Activated naive CD4-positive, alpha-beta T cell (primary cell): ENCODE measurements at places on chromosomes 11 and 22.

- no peak for DNase-seq
These were observed 14.9 kb upstream of the CADM1 start for GRCh38 chr11:115518983-115519628.

- no peak for DNase-seq
These were observed 43.7 kb downstream of the GAB4 start for GRCh38 chr22:16964366-16964765.

- no peak for DNase-seq
These were observed 2220.7 kb upstream of the RAG2 start for GRCh38 chr11:38818720-38819119.

DNA sequence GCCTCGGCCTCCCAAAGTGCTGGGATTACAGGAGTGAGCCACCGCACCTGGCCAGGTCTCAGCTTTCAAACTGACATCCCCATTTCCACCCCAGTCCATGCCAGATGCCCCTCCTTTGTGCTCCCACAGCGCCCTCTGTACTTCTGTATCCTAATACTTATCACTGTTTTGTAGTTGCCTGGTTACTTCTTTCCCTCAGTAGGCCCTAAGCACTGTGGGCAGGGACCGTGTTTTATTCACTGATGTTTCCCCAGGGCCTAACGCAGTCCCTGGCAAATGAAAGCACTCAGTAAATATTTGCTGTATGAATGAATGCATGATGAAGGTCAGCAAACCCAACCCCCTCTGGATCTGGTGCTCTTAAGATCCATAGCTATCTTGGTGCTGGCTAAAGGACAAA lies 2.2 kb upstream of the TRIM3 start:
- no peak for DNase-seq

- DNase-seq = no peak
These were observed 17.4 kb downstream of the PLXNB2 start for GRCh38 chr22:50289942-50290630.

DNA sequence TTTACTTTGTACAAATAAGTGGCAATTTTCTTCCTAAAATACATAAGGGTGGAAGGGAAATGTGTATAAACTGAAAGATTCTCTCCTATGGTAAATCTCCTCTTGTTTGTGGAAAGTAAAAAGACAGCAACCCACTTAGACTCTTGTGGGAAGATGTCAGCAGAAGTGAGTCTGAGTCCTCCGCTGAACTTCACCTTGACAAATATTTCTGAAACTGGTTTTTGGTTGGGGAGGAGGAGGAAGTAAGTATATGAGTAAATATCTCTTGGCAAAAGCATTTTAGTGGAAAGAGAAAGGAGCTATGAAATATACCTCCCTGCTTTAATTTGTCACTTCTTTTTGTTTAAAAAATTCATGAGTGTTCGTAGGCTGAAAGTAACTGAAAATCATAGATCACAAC lies 196.2 kb downstream of the KIRREL3 start:
- no peak for DNase-seq

DNA sequence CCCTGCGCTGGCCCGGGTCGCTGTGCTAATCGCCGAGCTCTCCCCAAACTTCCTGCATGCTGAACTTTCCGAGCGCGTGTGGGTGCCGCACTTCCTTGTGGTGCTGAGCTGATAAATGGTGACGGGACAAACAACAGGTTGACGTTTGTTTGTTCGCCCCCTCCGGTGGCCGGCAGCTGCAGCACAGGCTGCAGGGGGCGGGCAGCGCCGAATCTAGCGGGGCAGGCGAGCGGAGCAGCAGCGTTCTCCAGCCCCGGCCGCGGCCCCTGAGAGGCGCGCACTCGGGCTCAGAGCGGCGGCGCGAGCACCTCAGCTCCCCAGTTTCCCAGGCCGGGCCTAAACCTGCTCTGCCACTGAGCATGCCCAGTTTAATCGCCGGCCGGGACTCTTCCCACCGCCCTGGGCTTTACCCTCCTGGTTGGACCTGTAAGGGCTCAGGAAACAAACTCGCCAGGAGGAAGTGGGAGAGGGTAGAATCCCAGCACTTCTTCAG lies at the start of gene PDGFD:
PDGFD (minus strand) TSS at position 120 of the 493 bp plus-strand sequence.
- DNase-seq = no peak

DNA sequence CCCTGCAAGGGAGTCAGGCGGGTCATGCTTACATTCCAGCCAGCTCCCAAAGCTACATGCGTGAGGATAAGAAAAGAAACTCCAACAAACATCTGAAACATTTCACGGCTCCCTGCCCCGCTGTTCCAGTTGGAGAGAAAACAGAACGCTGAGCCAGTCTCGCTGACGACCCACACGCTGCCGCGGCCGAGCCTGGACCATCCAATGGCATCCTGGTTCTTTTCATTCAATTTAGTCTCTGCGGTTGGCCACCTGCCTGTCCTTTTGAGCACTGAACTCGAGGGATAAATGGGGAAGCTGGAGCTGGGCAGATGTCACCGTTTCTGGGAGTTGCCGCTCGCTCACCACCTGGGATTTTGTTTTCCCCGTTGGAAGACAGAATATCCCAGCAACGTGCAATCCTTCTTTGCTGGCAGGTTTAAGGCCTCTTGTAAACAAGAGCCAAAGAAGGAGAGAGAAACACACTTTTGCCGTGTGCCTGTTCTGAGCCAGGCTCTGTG lies 45.3 kb upstream of the SHISAL1 start:
- DNase-seq = no peak

GRCh38 chr11:47723041-47723440 lies 7.9 kb upstream of the AGBL2 start:
- no peak for DNase-seq

DNA sequence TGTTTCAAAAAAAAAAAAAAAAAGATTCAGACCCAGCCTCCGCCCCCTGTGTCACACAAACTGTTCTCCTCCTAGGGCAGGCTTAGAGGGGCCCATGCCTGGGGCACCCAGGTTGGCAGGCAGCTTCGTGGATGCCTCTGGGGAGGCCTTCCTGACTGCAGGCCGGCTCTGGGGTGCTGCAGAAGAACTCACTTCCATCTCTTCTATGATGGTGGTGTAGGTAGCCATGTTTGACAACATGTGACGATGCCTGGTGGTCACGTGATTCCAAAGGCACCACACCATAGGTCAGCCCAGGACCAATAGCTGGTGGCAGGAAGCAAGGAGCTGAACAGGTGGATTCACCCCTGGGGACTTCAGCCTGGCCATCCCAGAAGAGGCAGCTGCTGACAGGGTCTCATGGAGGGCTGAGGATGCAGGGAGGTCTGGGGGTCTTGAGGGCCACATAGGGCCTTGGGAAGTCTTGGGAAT lies 24.1 kb upstream of the CELSR1 start:
- no peak for DNase-seq

DNA sequence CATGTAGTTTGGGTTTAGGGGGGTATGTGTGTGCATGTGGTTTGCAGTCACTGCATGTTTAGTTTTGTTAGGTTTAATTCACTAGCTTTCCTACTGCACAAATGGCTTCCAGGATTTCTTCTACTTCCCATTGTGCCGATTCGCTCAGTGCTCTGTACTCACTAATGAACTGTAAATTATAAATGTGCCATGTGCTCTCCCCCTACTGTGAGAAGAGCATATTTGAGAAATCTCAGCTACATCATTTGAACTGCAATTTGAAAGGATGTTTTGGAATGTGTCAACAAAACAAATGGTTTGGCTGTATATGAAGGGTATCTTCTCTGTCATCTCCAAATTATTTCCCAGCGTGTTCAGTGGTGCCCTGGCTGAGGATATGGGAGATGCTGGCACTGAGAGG lies 28.1 kb downstream of the CYB5R2 start:
- no peak for DNase-seq

DNA sequence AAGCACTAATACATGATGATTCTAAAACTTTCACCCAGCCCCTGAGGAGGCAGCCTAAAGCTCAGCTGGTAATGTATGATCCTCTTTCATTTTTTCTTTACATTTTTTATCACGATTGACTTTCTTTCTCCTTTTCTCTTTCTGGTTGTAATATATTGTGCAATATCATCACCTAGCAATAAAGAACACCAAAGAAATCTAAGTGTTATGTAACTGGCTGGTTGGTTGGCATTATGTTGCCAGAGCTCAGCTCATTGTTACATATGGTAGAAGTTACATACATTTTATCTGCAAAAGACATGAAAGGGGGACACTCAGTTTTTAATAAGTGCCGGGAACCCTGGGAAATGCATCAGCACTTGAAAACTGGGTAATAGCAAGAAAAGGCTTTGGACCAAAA lies 432.1 kb upstream of the DDI1 start:
- DNase-seq = no peak

GRCh38 chr22:23562186-23562585 lies 17.9 kb downstream of the IGLL1 start:
- no peak for DNase-seq

DNA sequence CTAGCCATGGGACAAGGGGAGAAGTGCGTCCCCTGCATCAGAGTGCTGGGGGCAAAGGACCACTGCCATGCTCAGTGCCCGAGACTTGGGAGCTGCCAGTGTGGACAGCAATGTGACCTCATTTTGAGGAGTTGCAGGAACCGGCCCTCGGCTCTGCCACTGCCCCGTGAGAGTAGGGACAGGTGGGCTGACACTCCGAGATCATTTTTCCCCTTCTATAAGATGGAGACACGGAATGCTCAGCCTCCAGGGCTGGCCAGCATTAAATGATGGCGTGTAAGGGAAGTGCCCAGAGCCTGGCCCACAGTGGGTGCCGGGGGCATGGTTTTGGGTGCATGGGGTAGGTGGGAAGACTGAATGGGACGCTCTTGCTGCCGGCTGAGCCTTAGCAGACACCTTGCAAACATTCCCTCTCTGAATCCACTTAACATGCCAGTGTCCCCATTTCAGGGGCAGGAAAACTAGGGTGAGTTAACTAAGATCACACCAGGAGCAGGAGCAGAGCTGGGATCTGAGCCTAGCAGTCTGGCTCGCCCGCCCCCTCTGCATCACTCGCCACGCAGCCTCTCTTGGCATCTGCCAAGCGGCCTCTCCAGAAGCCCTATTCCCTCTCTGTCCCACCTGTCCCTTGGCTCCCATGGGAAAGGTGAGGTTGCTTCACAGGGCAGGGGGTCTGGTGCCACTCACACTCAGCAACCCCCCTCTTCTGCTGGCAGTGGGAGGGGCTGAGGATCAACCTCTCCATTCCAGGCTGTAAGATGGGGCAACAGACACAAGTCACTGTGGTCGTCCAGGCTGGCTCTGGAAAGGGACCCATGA lies 13.6 kb downstream of the NPTXR start:
- no peak for DNase-seq

GRCh38 chr11:99522467-99523173 lies 501.9 kb downstream of the CNTN5 start:
- no peak for DNase-seq

- DNase-seq = no peak
These were observed 402.8 kb downstream of the CNTN5 start for GRCh38 chr11:99423428-99423983.

DNA sequence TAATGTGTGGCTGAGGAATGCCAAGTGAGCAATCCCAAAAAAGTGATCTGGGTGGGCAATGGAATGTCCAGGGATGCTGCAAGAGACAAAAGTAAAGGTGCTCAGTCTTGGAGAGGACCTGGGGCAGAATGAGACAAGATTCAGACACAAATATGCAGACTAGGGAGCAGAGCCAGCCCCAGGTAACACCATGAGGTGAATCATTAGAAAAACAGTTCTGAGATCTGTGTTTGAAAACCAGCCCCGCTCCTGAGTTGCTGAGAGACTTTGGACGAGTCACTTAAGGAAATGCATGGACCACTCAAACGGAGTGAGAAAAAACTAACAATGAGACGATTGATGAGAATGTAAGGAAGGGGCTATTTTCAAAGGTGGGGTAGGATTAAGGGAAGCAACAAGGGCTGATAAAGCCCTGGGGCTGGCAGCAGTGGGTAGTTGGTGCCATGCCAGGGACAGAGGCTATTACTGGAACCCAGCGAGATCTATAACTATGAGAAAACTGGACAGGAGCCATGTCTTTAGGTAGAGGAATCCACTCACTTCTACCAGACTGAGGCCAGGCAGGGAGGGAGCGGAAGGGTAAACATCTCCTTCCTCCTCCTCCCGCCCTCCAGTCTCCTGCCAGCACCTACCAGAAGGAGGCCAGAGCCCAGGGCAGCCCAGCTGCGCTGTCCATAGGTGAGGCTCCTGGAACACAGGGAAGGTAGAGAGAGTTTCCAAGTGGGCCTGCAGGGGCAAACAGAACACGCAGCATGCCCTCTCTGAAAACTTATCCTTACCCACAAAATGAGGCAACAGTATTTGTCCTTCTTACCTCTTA lies 130.4 kb upstream of the TEAD1 start:
- DNase-seq = no peak

DNA sequence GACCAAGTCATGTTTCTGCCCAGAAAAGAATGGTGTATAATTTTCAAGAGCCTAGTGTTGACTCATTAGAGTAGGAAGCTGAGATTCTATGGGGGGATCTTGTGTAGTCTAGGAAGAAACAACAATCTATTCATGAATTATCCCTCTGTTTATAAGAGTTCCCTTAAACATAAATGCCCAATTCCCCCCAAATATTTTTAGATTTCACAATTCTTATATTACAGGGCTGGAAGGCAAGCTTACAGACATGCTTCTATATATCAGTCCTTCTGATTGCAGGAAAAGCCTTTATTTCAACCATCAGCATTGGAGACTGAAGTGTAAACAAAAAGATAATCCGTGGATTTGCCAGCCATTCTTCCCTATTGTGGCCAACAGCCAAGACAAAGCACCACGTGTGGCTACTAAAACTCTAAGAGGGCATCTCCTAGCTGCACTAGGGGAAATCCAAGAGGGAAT lies 71.4 kb downstream of the NAT10 start:
- no peak for DNase-seq

DNA sequence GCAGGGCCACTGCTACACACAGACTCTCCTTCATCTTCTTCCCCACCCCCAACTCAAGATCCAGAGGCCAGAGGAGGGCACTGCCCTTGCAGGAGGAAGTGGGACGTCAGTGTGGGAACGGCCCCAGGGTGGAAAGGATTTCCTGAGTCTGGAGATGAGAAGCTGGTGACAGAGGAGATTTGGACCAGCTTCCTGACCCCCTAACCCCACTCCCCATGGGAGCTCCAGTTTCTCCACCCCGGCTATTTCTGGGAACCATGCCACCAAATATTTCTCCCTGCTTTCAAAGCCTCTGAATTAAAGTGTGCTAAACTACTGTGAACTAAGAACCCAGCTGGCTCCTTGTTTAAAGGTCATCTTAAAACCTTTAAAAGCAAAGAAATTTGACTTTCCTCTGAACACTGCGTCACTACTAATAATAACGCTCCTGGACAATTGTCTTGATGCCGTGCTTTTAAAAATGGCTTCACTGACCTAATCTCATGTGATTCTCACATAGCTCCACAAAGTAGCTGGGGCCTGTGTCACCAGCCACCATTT lies 46.6 kb downstream of the CWC15 start:
- DNase-seq = no peak

DNA sequence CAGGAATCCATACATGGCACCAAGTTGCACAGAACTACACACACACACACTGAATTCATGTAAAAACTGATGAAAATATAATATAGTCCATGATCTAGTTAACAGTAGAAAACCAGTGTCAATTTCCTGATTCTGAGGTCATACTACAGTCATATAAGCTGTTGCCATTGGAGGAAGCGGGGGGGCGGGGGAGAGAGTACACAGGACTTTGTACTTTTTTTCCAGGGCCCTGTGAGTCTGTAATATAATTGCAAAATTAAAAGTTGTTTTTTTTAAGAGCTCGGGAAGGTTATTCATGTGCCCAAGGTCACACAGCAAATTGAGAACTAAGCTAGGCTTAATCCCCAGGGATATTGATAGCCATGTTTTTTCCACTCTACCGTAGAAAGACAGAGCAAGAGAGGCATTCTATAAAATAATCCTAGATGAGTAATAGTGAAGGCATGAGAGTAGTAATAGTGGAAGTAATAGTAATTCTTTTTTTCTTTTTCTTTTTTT lies 312.3 kb downstream of the MN1 start:
- no peak for DNase-seq
